ENCODE measurements at places on chromosomes 5 and 9. TPM values are rescaled to one million over a fixed set of nuclear protein-coding genes. Genes with fewer than 3 reads are reported as not detected.

DNA sequence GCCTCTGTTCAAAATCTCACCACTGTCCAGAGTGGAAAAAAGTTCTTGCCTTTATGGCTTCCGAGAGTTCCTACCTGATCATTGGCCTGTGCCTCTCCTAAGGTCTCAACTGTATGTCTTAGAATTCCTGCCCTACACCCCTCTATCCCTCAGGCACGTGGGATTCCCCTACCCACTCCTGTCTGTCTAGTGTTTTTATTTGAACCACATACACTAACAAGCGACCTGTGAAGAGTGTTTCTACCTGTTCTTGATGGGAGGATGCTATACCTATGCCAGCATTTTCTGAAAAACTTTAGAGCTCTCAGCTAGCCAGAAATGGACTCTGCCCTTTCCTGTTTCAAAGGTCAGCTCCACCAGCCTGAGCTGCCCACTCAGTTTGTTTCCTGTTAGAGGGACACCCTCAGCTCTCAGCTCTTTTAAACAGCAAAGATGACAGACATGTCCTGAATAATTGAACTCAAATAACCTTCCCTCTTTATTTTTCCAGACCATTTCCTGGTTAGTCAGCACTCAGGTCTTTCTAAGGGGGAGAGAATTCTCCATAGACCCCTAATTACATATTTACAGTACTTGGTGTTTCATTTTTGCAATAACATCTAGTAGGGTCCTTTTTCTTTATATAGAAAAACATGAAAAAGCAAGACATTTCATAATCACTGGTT, 214.8 kb downstream of the AOPEP start:
- no peak for DNase-seq

- DNase-seq = no peak
These were observed 387.1 kb downstream of the PDE4D start for GRCh38 chr5:59506285-59506877.

DNA sequence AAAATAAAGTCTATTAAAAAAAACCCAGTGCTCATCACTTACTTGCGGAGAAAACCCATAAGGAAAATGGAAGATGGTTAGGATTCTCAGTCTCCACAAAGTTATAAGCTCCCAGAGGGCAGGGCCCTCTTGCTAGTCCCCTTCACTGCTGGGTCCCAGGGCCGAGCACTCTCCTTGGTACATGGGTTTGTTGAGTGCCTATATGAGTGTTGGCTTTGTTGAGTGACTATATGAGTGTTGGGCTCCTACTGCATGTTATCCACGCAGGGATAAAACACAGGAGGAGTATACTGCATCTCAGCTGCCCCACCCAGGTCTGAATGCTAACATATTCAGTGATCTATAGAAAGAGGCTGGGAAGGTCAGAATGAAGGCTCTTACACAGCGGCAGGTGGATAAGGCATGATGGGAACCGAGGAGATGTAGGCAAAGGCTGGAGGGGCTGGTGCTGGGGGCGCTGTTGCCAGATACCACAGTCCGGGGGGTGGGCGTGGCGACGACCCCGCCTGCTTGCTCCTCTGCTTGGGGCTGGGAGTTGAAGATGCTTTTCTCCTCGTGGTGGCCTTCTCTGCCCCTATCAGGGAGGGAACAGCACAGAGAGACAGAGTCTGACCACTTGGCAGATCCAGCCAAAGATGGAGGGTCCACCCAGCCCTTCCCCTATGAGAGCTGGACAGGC, 11.6 kb downstream of the ORM2 start:
- no peak for DNase-seq

The PHF24 gene
- 0.58 TPM for total RNA-seq

DNA sequence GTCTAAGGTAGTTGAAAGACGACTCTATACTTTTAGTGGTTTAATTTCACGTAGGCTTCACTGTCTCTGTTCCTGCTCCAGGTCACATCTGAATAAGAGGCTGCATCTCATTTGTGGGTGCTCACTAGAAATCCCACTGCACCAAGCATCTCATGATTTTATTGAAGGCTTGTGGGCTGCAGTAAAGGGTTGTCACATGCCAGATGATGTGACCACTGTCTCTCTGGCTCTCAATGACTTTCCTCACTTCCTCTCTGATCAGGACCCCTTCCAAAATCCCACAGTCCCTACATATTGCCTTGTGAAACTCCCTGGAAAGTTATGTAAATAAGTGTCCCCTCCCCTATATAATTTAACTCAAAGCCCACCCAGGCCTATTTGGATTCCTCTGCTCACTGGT, 8.9 kb upstream of the ZCCHC10 start:
- no peak for DNase-seq

The TRPM6 gene
- total RNA-seq = 0.07 TPM

The ACOT12 gene
- not detected for total RNA-seq

DNA sequence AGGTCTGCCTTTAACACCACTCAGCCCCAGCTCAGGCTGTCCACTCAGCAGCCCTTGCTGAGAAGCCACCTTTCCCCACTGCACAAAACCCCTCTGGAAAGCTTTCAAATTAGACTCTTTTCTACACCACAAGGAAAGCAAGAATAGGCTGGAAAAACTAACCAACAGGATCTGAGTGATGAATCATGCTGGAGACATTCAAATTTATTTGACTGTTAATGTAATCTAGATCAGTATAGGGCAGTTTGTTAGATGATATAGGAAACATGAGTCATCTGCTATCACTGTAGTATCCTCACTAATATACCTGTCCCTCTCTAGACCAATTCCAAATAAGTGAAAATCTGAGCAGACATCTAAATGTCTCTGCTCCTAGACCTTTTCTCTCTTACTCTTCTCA, 127.8 kb upstream of the PAM start:
- peak; percentile 10 for DNase-seq

The SLC34A1 gene
- not detected for total RNA-seq

All from kidney epithelial cell (primary cell).